Endothelial cell of umbilical vein (primary cell): ENCODE measurements at places on chromosomes 7 and 10. TPM values are rescaled to one million over a fixed set of nuclear protein-coding genes. Genes with fewer than 3 reads are reported as not detected.
A peak's percentile ranks its signal among the peaks of the same experiment; 100 is the strongest.

The WNT8B gene
- not detected in 2 replicates for total RNA-seq

The ABCC2 gene
- 1.7 and 3.3 TPM in 2 replicates for total RNA-seq

The ABCB1 gene
- 7.1 and 13.4 TPM in 2 replicates for total RNA-seq

The TAS2R41 gene
- total RNA-seq, result not detected in 2 replicates

The AKR1C1 gene
- total RNA-seq, result 1.6 and 5.5 TPM in 2 replicates

The FAM131B gene
- 1.4 and 1.6 TPM in 2 replicates for total RNA-seq

The CSTF2T gene
- 16.8 and 19.8 TPM in 2 replicates for total RNA-seq

- no peak for DNase-seq
- no peaks in the 10 kb centered on the region for H3K4me1 ChIP-seq
- no peaks in the 10 kb centered on the region for H3K36me3 ChIP-seq
Observed at GRCh38 chr7:1242606-1243289, 10.1 kb downstream of the UNCX start.

GRCh38 chr10:97017474-97017903 is 168.3 kb downstream of the SLIT1 start:
- no peaks in the 10 kb centered on the region for H3K27me3 ChIP-seq
- DNase-seq, result no peak
- H3K36me3 ChIP-seq, result no peaks in the 10 kb centered on the region
- no peak overlapping the region for H3K27ac ChIP-seq

DNA sequence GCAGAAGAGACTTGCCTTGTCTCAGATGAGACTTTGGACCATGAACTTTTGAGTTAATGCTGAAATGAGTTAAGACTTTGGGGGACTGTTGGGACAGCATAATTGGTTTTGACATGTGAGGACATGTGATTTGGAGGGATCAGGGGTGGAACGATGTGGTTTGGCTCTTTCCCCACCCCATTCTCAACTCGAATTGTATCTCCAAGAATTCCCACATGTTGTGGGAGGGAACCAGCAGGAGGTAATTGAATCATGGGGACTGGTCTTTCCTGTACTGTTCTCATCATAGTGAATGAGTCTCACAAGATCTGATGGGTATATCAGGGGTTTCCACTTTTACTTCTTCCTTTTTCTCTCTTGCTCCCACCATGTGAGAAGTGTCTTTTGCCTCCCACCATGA is 229.7 kb upstream of the KCND2 start:
- H3K27me3 ChIP-seq, result no peaks in the 10 kb centered on the region
- H3K4me3 ChIP-seq, result no peak overlapping the region
- H3K27ac ChIP-seq, result no peak overlapping the region
- no peaks in the 10 kb centered on the region for H3K36me3 ChIP-seq
- no peaks in the 10 kb centered on the region for H3K4me1 ChIP-seq

- no peak for DNase-seq
- no peak overlapping the region for H3K27ac ChIP-seq
- no peaks in the 10 kb centered on the region for H3K27me3 ChIP-seq
- H3K36me3 ChIP-seq, result no peaks in the 10 kb centered on the region
- no peak overlapping the region for H3K4me3 ChIP-seq
Observed at GRCh38 chr7:16278167-16278787, 143.1 kb downstream of the CRPPA start.

- no peaks in the 10 kb centered on the region for H3K27me3 ChIP-seq
- H3K4me3 ChIP-seq, result no peak overlapping the region
- no peaks in the 10 kb centered on the region for H3K4me1 ChIP-seq
- H3K27ac ChIP-seq, result no peak overlapping the region
Observed at GRCh38 chr7:126443951-126444350, 808.8 kb downstream of the GRM8 start.

DNA sequence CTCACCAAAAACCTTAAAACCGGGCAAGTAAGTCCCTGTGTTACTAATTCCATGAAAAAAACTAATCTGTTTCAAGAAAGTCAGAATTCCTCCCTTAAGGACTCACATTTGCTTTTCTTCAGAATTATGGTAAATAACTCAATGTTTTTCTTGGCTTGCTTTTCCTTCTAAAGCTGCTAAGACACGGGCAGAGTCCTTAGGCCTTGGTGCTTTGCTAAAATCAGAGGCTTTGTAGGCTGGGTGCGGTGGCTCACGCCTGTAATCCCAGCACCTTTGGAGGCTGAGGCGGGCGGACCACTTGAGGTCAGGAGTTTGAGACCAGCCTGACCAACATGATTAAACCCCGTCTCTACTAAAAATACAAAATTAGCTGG is 32.0 kb downstream of the GNA12 start:
- H3K36me3 ChIP-seq, result no peaks in the 10 kb centered on the region
- peak; percentile 23 for DNase-seq
- no peaks in the 10 kb centered on the region for H3K27me3 ChIP-seq
- no peak overlapping the region for H3K4me3 ChIP-seq
- H3K4me1 ChIP-seq, result no peaks in the 10 kb centered on the region
- H3K27ac ChIP-seq, result no peak overlapping the region

DNA sequence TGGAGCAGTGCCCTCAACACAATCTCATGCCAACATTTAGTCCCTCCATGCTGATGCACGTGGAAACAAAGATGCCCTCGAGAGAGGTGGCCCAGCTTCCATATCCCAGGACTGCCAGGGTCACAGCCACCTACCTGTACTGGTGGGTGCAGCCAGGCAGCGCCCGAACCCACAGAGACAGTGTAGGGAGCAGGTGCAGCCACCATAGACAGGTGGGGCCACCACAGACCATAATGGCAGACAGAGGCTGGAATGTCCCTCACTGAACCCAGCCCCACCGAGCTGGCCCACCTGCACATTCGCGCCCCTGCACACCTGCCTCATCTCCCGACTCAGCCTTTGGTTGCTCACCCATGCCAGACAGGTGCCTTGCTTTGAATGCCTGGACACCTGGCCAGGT is 18.3 kb upstream of the CPXM2 start:
- no peak for DNase-seq
- H3K4me3 ChIP-seq, result no peak overlapping the region
- H3K36me3 ChIP-seq, result no peaks in the 10 kb centered on the region
- H3K27me3 ChIP-seq, result no peaks in the 10 kb centered on the region

DNA sequence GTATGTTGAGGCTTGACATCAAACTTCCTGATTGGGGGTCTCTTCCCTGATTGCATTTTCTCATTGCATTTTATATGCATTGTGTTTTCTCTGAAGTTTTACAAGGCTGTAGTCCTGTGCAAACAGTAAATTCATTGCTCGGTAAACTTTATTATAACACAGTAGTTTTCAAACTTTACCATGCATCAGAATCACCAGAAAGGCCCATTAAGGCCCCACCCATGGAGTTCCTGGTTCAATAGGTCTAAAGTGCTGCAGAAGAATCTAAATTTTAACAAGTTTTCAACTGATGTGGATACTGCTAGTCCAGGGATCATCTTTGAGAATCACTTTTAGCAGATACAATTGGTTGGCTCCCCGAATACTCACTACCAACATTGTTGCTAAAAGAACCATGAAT is 634.7 kb upstream of the LRRTM3 start:
- H3K36me3 ChIP-seq, result no peaks in the 10 kb centered on the region
- no peak overlapping the region for H3K4me3 ChIP-seq
- no peak overlapping the region for H3K27ac ChIP-seq

DNA sequence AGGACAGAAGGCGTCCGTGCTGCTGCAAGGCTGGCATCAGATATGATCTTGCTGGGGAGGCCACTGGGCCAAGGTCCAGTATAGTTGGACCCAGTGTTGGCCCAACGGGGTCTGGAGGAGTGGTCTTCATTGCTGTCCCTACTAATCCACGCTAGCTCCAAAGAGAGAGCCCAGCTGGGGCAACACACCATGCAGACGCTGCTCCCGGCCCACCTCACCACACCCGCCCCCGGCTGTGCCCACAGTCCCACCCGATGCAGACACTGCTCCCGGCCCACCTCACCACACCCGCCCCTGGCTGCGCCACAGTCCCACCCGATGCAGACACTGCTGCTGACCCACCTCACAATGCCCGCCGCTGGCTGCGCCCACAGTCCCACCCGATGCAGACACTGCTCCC is 121.5 kb downstream of the VIPR2 start:
- H3K4me1 ChIP-seq, result no peaks in the 10 kb centered on the region
- no peak for DNase-seq
- no peak overlapping the region for H3K4me3 ChIP-seq
- no peak overlapping the region for H3K27ac ChIP-seq
- no peaks in the 10 kb centered on the region for H3K27me3 ChIP-seq

- H3K36me3 ChIP-seq, result no peaks in the 10 kb centered on the region
- H3K27ac ChIP-seq, result no peak overlapping the region
- DNase-seq, result no peak
- H3K4me1 ChIP-seq, result peaks cover 8% of the 10 kb centered on the region
Observed at GRCh38 chr10:63421591-63421990, 44.2 kb downstream of the JMJD1C start.

DNA sequence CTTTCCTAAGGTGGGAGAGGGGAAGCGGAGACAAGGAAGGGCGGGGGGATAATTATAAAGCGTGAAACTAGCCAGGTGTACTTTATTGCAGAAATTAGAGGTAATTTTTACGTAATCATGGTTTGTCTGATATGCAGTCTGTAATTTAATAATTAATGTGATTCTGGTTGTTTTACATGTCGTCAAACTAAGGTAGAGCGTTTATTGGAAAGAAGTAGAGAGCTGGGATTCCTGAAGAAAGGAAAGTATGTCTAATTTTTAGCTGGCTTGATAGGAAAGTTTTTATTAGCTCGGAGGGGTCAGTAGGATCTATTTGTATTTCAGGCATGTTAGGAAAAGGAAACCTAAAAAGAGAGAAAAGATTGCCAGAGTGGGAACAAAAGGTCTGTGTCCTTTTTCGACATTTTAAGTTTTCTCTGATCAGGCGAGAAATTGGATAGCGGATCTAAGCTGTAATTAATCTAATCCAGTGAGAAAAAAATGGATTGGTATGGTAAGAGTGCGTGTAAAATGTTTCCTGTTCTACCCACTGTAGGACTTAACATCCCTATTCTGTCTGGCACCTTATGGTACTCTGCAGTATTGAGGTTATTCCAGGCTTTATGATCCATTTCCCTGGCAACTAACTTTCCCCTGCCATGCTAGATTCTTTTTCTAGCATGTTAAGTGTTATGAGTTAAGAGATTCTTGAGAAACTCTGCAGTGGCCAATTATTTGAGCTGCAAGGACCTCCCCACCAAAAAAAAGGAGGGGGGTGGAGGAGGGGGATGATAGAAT is 1.4 kb downstream of the CELF2 start:
- H3K4me1 ChIP-seq, result peaks cover 9% of the 10 kb centered on the region
- H3K4me3 ChIP-seq, result peak overlapping the region; percentile 91

DNA sequence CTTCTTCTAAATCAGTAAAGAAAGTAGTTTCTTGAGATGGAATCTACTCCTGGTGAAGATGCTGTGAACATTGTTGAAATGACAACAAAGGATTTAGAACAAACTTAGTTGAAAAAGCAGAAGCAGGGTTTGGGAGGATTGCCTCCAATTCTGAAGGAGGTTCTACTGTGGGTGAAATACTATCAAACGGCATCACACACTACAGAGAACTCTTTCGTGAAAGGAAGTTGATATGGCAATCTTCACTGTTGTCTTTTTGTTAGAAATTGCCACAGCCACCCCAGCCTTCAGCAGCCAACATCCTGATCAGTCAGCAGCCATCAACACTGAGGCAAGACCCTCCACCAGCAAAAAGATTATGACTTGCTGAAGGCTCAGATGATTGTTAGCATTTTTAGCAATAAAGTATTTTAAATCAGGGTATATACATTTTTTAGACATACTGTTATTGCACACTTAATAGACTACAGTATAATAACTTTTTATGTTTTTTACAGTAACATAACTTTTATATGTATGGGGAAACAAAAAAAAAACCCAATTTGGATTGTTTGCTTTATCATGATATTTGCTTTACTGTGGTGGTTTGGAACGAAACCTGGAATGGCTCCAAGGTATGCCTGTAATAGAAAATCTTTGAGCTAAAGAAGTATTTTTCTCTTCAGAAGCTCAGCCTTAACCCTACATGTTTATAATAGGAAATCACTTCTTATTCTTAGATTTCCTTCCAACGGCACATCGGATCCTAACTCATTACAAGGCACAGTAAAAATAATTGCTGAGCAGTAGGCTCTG is 257.3 kb downstream of the LRMDA start:
- no peaks in the 10 kb centered on the region for H3K36me3 ChIP-seq
- no peak overlapping the region for H3K27ac ChIP-seq
- H3K27me3 ChIP-seq, result no peaks in the 10 kb centered on the region
- DNase-seq, result peak; percentile 9
- no peaks in the 10 kb centered on the region for H3K4me1 ChIP-seq

- H3K4me3 ChIP-seq, result no peak overlapping the region
- no peak overlapping the region for H3K27ac ChIP-seq
- H3K27me3 ChIP-seq, result no peaks in the 10 kb centered on the region
Observed at GRCh38 chr10:4740471-4740870, 85.5 kb upstream of the AKR1E2 start.

DNA sequence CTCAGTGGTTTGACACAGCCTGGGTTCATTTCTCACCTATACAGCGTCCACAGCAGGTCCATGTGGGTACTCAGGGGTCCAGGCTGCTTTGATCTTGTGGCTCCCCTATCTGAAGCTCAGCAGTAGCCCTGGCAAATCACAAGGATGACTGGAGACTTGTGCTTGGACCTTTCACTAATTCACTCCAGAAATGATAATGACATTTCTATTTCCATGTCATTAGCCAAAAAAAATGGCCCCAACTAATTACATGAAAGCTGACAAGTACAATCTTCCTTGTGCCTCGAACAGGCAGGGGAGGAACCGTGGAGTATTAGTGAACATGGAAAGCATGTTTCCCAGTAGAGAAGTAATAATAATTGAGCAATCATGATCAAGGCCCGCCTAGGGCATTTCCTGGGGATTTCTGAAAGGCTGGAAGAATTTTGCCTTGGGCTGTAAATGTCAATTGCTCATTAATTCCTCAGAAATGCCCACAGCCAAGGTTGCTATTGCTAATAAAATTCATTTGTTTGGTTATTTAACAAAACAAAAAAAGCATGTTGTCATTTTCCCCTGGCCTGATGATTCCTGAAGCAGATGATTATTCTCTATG is 586.1 kb downstream of the SDK1 start:
- H3K36me3 ChIP-seq, result no peaks in the 10 kb centered on the region
- no peaks in the 10 kb centered on the region for H3K4me1 ChIP-seq
- no peaks in the 10 kb centered on the region for H3K27me3 ChIP-seq

DNA sequence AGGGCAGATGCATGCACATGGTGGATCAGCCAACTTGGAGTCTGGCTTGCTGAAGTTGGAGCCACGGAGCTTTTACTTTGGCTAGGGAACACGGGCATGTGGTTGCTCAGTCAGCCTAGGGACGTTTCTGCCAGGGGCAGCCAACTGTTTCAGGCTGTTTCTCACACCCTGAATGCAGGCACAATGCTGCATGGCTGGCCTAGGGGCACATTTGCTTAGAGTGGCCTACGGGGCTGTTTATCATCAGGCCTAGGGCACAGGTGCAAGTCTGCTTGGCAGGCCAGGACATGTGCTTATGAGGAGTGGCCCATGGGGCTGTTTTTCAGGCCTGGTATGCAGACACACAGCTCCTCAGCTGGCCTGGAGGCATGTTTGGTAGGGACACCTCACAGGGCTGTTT is 107.4 kb downstream of the GSAP start:
- H3K4me1 ChIP-seq, result no peaks in the 10 kb centered on the region
- no peaks in the 10 kb centered on the region for H3K36me3 ChIP-seq
- H3K27me3 ChIP-seq, result no peaks in the 10 kb centered on the region
